HCT116 (cell line): ENCODE measurements at places on chromosomes 16 and 17.

GRCh38 chr16:21277927-21278706 lies at the start of gene CRYM:
TSS of gene CRYM (minus strand) at chr16:21278290. CDS start at chr16:21278251, 39 bp downstream.
- DNase-seq = no peak

GRCh38 chr17:44918006-44918405 lies 2.7 kb upstream of the GFAP start:
- DNase-seq = no peak

DNA sequence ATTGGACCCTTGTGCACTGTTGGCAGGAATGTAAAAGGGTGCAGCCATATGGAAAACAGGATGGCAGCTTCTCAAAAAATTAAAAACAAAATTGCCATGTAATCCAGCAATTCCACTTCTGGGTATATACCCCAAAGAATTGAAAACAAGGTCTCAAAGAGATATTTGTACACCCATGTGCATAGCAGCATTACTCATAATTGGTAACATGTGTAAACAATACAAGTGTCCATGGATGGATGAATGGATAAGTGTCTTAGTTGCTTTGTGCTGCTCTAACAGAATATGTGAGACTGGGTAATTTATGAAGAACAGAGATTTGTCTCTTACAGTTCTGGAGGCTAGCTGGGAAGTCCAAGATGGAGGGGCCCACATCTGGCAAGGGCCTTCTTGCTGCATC lies 3.8 kb upstream of the RUNDC3A start:
- DNase-seq = no peak

- DNase-seq = no peak
Measured at GRCh38 chr17:2347805-2348685, 10.7 kb downstream of the SGSM2 start.

GRCh38 chr17:15240644-15241043 lies 24.5 kb downstream of the PMP22 start:
- no peak for DNase-seq

DNA sequence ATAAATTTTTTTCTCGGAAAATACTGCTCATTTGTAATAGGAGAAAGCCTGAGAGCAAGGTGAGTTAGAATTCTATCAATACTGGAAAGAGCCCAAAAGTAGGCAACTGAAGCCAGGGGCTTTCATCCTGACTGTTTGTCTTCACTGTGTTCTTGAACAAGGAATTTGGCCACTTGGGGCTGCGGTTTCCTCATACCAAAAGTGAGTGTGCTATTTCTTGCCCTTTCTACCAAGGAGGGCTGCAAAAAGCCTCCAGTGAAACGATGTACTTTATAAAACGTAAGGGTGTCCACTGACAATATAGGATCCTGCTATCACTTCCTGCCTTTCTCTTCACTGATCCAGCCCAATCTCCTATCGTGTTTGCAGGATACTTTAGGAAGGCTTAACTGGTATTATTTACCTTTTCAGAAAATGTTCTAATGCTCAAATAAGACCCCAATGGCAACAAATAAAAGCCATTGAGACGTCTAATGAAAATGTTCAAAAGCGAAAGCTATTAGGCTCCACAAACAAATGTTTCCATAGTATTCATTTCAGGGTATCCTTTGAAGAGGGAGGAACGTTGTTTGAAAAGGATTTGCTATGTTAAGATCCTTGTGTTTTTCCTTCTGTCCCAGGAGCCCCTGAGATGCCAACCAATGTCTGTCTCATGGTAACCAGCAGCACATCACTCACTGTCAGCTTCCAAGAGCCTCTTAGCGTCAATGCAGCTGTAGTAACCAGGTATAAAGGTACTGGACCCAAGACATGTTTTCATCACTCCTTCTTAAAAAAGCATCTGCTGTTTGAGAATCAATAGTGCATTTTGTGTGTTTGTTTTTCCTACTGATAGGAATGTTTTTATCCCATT lies 219.3 kb upstream of the NOG start:
- no peak for DNase-seq

DNA sequence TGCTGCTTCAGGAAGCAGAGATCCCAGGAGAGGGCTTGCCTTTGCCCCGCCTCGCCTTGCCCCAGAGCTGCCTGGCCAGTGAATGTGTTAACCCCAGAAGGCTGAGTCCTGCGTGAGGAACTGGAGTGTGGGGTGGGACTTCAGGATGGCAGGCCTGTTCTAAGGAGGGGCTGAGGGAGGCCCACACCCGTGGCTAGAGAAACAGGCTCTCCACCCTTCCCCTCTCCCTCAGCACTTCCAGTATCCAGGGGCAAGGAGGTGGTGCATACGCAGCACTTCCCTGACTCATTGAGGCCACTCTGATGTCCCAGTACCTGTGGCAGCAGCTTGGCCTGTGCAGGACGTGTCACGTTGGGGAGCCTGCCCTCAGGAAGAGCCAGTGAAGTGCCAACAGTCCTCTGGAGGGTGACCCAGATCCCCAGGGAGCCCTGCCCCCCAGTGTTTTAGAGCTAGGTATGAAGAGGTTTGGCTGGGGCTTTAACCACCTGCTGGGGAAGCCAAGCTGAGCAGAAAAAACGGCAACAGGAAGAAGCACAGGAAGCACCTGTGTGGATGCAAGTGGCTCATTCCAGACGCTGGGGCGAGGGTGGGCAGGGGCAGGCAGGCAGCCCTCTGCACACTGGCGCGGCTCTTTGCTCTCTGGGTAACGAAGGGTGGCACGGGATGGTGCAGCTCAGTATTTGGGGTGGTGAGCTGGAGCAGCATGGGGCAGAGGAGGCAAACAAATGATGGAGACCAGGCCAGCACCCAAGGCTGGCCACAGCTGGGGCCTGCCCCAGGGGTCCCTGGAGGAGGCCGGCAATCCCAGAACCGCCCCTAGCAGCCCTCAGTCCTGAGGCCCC lies 14.7 kb upstream of the CTCF start:
- DNase-seq = no peak

GRCh38 chr17:30558686-30559545 lies 81.7 kb downstream of the GOSR1 start:
- DNase-seq = no peak

DNA sequence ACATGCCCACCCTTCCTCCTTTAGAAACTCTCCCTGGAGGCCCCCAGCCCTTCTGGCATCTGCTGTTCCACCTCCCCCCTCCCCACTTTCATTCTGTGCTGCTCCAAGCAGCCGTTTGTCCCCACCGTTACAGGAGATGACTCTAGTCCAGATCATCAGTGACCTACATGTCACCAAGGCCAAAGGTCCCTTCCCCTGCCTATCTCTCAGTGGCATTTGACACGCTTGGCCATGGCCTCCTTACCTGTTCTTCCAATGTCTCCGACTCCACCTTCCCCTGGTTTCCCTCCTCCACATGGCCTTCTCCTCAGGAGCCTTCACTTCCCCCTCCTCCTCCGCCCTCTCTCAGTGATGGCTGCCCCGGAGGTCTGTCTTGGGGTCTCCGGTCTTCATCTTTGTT lies 9.4 kb downstream of the TMEM92 start:
- DNase-seq = no peak
